NCI-H2029 (cell line): ENCODE measurements at places on chromosomes 6 and 20.

DNA sequence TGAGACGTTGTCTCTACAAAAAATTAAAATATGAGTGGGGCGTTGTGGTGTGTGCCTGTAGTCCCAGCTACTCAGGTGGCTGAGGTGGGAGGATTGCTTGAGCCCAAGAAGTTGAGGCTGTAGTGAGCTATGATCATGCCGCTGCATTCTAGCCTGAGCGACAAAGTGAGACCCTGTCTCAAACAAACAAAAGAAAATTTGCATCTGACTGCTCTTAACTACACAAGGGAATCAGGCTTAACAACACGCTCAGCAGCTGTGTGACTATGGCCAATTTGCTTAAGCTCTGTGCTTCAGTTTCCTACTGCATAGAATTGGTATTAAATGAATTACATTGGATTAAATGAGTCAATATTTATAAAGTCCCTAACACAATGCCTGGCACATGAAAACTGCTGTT is 24.3 kb upstream of the MRPS10 start:
- DNase-seq: no peak

DNA sequence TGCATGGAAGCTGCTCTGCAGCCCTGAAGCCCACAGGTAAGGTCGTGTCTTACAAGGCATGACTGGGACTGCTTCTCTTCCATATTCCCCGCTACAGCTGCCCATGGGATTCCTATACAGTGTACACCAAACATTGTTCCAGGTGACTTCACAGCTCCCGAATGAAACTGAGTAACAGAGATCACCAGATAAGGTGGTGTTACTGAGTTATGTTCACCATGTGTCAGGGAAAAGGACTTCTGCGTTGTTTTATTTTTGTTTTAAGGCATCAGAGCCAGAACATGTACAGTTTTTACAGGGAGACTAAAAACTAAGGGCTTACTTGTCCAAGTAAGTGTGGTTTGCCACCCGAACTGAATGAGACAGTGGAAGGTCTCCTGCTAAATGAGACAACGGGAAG is 138.3 kb downstream of the CD83 start:
- DNase-seq: no peak

DNA sequence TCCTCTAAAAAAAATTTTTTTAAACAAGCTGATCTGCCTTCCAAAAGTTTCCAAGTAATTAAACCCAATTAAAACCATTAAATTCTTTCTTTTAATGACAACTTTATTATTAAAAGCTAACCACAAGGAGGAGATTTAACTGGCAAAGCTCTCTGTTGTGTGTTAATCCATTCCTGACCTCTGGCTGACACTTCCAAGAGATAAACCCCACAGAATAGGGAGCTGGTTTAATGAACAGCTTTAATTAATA is 230.8 kb downstream of the EYA2 start:
- DNase-seq: no peak

- no peak for DNase-seq
Measured at GRCh38 chr6:31775184-31775583, 1.9 kb downstream of the VWA7 start.

DNA sequence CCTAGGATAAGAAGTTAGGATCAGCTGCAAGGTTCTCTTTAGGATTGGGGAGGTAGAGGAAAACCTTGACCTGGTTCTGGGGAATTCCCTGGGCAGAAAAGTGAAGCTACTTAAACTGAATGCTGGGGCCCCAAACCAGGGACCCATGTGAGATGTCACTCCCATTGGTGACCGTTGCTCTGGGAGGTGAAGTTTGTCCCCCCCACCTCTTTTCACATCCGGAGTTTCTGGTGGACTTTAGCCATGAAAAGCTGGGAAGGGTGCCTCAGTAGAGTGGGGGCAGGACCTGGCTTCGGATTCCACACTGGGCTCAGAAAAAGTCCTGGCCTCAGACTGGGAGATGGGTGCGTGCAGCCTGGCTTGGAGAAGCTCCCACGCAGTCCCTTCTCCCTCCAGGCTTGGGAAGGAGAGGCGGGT is 13.2 kb downstream of the TJAP1 start:
- no peak for DNase-seq

GRCh38 chr6:129667034-129667433 is 42.9 kb downstream of the ARHGAP18 start:
- no peak for DNase-seq
